ENCODE measurements at places on chromosomes 1 and 21.
A peak's percentile ranks its signal among the peaks of the same experiment; 100 is the strongest.

DNA sequence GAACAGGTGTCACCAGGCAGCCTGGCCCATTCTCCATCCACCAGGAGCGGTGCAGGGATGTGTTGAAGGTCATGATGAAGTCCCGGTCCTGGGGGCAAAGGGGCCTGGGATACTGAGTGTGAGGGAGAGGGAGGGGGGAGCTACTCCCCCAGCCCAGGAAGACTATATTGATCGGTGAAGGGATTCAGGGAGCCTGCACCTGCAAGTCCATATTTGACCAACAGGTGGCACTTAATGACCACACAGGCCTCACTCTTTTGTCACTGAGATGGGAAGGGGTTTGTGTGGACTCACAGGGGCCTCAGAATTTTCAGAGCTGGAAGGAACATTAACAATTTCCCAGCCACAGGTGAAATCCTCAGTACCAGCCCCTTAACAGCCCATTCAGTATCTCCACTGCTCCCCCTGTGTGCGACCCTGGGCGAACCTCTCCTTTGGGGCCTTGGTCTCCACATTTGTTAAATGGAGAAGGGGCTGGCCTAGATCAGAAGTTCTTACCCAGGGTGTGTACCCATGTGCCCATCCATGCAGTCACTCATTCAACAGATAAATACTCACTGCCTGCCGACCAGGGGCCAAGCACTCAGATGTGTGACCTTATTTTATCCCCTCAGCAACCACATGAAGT is 55.6 kb downstream of the NKAIN1 start:
- DNase-seq, result peak; percentile 53

DNA sequence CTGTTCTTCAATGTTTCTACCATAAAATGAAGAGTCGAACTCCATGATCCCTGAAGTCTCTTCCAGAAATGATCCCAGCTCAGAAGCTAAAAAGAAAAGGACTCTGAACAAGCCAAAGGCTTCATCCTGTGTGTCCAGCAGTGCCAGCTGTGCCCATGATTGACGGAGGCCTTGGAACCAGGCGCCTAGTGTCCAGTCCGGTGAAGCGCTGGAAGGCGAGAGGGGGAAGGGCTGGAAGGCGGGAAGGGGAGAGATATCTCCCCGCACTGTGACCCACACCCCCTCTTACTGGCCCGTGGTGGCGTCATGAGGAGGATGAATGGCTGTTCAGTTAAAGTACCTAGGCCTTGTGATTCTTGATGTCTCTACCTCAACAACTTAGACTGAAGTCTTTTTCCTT is 10.4 kb upstream of the PLEKHA6 start:
- no peak for DNase-seq

DNA sequence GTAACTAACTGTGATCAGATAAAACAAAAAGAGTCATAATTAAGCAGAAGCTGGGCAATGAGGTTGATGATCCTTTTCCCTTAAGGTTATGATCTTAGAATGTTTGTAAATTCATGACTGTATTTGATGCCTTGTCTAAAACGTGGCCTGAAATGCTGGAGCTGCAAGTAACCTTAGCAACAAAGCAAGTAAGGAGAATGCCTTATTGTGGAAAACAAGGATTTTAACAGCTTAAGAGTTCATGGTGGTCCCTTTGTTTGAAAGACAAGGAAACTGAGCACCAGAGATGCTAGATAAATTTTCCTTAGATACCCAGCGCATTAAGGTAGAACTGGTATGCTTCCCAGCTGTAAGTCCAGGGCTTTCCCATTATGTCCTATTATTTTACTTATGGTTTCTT is 25.7 kb upstream of the XPR1 start:
- no peak for DNase-seq

GRCh38 chr1:9278116-9278515 is 14.6 kb upstream of the SPSB1 start:
- no peak for DNase-seq

DNA sequence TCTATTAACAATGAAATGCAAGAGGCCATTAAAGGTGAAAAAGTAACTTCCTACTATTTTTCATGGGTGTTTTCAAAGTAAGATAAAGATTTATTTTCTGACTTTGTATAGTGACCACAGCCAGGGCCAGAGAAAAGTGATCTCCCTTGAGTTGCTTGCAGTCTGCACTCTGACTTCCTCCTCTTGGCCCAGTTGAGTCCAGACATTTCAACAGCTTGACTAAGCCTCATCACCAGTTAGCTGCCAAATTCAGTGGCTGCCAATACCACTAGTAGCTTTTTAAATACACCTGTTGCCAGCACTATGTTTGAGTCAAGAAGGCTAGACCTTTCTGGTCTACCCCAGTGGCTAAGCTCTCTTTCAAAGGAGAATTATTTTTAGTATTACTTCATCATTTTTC is 3.7 kb upstream of the NEK7 start:
- no peak for DNase-seq

DNA sequence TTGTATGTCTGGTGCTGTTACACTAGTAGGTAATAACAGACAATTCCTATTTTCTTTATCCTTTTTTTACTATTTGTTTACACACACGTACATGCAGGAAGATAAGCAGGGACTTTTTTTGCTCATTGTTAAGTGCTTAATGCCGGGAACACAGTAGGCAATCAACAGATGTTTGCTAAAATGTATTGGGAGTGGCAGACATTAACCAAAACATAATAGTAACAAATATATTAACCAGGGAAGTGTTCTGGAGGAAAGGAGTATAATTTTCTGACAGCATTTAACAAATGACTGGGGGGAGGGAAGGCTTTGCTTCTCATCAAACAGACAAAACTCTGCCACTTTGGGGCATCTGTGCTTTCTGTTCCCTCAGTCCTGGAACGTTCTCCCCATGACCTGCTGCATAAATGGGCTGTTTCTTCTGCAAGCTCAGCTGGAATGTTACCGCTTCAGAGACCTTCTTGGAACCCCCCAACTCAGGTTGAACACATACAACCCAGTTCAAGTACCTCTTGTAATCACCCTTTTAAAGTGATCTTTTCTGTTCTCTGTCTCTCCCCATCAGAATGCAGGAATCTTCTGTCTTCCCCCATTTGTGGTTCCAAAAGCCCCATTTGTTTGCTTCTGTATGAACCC is 2.1 kb downstream of the CR1L start:
- DNase-seq, result no peak

GRCh38 chr1:66464802-66465201 is 69.2 kb upstream of the SGIP1 start:
- DNase-seq, result no peak
